ENCODE measurements at places on chromosomes 1 and 21.

DNA sequence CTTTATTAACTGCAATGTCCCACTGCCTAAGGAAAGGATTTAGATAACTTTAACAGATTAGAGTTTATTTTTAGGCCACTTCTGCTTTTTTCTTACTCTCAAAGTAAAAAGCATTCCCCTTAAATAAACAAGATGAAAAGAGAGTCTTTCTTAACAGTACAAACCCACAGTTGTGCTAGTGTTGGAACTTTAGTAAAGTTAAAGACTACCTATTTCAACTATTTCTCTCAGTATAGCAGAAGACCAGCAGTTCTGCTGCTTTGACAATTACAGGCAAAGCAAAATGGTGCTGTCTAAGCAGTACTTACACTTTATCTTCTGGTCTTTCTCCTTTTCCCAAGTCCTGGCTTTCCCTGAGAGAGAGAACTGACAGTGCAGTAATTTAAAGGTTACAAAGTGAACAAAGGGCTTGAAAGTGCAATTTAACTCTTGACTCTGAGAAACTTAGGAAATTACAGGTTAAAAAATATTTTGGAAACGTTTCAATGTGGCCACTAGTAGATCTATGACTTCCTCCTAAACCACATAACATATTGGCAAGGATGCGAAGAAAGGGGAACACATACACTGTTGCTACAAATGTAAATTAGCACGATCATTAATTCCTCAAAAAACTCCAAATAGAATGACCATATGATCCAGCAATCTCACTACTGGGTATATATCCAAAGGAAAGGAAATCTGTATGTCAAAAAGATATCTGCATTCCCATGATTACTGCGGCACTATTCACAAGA lies 135.4 kb upstream of the POGK start:
- no peak for DNase-seq

- no peak for DNase-seq
These were observed 97.4 kb upstream of the KRTAP19-8 start for GRCh38 chr21:31135531-31136184.

DNA sequence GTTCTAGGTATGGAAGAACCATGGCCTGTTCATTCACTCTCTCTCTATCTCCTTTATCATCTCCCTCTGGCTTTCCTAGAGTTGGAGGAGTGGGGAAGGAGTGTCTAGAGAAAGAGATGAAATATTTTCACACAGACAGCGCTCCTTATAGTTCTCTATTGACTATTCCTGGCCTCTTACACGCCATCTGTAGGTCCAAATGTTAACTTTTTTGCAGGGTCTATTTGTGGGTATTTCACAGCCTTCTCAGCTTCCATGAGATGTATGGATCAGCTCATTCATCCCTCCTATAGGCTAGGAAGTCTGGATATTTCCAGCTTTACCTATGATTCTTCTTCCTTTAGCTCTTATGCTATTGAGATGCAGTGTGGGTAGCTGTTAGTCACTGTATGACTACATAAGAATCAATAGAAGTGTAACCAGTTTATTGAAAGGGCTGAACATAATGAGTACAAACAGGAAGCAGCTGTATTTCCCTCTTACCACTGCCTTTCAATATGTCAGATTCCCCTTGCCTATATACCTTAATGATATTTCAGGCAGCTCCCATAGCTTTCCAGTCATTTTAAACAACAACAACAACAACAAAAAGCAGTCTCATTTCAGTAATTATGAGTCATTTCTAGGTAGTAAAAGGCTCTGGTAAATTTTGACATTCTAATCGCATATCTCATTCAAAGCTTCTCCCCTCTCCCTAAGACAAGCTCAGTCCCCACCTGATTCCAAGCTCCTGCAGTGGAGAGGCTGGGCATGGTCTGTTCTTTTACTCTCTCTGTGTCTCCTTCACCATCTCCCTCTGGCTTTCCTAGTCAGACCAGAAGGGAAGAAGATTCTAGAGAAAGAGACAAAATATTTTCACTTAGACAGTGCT lies 149.5 kb downstream of the TTLL7 start:
- DNase-seq, result no peak

GRCh38 chr1:87200875-87201638 lies 127.6 kb upstream of the LMO4 start:
- no peak for DNase-seq

DNA sequence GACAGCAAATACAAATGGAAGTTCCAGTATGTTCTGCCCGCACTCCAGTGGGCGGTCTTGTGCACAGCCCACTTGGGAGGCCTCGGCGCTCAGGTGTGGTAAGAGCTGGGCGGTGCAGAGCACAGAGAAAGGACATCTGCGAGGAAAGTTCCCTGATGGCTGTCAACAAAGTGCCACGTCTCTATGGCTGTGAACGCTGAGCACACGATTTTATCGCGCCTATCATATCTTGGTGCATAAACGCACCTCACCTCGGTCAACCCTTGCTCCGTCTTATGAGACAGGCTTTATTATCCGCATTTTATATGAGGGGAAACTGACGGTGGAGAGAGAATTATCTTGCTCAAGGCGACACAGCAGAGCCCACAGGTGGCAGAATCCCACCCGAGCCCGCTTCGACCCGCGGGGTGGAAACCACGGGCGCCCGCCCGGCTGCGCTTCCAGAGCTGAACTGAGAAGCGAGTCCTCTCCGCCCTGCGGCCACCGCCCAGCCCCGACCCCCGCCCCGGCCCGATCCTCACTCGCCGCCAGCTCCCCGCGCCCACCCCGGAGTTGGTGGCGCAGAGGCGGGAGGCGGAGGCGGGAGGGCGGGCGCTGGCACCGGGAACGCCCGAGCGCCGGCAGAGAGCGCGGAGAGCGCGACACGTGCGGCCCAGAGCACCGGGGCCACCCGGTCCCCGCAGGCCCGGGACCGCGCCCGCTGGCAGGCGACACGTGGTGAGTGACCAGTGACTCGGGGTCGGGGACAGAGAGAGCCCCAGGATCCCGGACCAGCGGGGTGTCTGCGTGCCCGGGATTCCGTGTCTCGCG lies at the start of gene IL12RB2:
Gene IL12RB2, plus strand, starts transcription at position 623 of the 810 bp plus-strand sequence. CDS start 12,496 bp downstream, outside the sequence.
- DNase-seq, result peak; percentile 82

- DNase-seq, result no peak
These were observed 95.7 kb upstream of the C1orf105 start for GRCh38 chr1:172324761-172325160.

DNA sequence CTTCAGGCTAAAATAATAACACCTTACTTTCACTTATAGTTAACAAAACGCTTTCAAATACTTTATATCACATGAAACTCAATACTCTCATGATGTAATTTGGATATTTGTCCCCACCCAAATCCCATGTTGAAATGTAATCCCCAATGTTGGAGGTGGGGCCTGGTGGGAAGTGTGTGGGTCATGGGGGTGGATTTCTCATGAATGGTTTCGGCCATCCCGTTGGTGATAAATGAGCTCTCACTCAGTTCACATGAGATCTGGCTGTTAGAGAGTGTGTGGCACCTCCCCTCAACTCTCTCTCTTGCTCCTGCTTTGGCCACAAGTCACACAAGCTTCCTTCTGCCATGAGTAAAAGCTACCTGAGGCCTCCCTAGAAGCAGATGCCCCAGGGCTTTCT lies 22.5 kb upstream of the PTGFRN start:
- no peak for DNase-seq

- no peak for DNase-seq
These were observed 129.9 kb upstream of the KCNK2 start for GRCh38 chr1:214952648-214953047.
